ENCODE measurements at places on chromosomes 11 and 22.

DNA sequence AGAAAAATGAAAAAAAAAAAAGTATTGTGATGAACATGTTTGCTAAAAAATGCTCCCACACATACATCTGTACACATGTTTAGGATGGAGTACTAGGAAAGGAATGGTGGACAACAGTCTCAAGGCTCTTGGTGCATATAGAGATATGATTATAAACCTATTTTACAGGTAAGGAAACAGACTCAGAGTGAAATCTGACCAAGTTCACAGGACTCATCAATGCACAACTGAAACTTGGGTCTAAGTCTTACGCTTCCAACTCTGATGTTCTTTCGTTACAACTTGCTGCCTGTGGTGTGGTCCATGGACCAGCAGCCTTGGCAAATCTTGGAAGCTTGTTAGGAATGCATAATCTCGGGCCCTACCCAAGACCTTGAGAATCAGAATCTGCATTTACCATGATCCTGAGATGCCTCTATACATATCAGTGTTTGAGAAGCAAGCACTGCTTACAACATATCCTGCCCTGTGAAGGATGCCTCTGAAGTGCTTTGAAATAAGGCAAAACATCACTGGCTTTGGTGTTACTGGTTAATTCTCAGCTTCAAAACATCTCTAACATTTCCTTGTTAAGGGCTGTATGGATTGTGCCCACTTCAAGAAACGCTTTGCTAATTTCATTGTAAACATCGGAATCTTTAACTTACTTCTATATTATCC is 39.9 kb upstream of the NUP160 start:
- DNase-seq: no peak

GRCh38 chr11:120985718-120986569 is 38.0 kb upstream of the TBCEL start:
- peak; percentile 53 for DNase-seq

DNA sequence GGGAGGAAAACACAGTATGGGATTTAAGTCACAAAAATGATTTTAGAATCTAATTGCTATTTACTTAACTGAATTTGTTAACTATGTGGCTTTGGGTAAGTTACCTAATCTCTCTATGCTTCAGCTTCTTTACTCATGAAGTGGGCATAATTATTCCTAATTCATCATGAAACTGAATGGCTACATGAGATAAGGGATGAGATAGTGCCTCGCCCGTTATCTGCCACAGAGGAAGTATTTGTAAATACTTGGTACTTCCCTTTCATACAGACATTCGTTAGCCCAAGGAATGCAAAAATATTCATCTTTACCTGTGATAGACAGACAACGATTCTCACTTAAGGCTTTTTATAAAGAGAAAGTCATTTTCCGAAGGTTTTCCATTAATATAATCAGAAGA is 221.2 kb upstream of the BLID start:
- no peak for DNase-seq

GRCh38 chr11:65576232-65576866 is 496 bp downstream of the EHBP1L1 start:
- DNase-seq: no peak

- DNase-seq: no peak
Observed at GRCh38 chr11:92728628-92729027, 240.8 kb upstream of the MTNR1B start.

- peak; percentile 45 for DNase-seq
Observed at GRCh38 chr22:37428649-37429586, 1.6 kb upstream of the ELFN2 start.

DNA sequence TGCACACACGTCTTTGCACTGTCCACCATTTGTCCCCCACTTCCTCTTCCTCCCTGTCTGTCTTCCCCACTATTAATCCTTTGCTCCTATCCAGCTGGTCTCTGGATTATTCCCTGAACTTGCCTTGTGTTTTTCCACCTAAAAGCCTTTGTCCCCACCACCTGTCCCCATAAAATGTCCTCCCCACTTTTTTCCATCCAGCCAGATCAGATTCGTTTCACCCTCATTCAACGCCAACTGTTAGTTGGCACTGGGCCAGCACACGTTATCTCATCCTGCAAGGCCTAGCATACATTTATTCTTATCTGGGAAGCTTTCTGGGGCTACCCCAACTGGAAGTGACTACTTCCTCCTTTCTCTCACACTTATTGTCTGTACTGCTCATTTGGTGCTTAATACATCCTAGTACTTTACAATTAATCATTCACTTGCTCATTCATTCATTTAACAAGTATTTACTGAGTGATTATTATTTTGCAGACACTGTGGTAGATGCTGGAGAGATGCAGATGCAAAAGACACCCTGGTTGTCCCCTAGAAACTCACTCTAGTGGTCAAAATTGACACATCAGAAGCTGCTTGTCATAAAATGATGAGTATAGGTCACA is 96.2 kb downstream of the RASSF10 start:
- DNase-seq: peak; percentile 23

- no peak for DNase-seq
Observed at GRCh38 chr11:45288339-45288738, 2.2 kb upstream of the SYT13 start.

DNA sequence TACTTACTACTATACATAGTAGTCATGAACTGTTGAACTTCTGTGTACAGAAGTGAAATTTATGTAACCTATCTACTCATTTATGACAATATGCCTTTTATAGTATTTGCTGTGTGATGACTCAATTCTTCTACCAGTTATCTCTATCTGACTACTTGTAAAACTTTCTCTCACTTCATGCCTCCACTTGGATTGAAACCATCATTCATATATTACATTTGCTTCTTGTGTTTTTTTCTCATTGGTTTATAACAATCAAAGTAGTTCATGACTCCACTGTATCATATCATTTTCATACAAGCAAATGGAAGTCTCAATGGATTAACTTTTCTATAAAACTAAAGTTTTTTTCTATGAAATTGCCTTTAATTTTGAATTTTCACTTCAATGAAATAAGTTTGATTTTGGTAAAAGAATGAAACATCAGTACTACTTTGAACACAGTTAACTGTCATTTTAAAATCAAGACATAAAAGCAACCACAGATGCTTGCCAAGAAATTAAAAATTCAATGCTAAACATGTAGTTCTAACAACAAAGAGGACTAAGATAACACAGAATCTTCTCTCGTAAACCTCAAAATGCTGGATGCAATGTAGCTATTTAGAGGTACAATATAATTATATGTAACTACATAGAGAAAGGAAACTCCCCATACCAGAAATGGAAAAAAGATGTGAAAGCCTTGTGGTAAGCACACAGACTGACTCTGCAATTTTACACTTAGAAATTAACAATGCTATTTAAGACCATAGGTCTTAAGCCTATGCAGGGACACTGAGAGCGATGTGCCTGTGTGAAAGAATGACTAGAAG is 27.6 kb upstream of the EXPH5 start:
- DNase-seq: no peak

All from heart right ventricle (tissue), 16 donors.